ENCODE measurements at places on chromosomes 6 and 20.

- no peak for DNase-seq
Measured at GRCh38 chr6:28400122-28400451, 540 bp upstream of the ZSCAN12 start.

- DNase-seq: peak; percentile 60
Measured at GRCh38 chr20:43767686-43768474, 41.1 kb upstream of the GTSF1L start.

DNA sequence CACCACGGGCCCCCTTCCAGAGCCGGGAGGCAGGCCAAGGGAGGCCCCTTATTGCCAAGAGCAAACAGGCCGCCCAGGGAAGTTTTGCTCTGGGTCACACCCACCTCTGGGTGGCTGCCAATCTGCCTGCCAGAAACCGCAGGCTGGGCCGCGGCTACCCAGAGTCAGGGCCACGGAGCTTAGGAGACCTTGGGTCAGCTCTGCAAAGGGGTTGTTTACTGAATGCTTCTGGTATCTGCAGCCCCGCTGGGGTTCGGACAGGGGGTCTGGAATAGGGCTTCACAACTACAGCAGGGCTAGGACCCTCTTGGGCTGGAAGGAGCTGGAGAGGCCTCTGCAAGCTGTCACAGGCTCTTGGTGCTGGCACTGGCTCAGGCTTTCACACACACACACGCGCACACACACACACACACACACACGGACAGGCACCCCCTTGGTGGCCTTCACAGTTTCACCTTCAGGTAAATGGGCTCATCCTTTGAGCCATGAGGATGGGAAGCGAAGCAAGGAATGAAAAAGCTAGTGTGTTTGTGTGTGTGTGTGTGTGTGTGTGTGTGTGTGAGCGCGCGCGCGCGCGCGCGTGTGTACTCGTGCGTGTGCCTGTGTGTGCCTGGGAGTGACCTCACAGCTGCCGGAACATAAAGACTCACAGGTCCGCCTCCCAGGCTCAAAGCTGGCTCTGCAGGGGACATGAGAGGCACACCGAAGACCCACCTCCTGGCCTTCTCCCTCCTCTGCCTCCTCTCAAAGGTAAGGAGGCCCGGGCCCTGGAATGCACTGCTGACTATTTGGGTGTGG lies at the start of gene CCN5:
Gene CCN5, plus strand, starts transcription at position 669 of the 798 bp plus-strand sequence. Its CDS starts 22 bp downstream, at position 691.
- DNase-seq: peak; percentile 85

DNA sequence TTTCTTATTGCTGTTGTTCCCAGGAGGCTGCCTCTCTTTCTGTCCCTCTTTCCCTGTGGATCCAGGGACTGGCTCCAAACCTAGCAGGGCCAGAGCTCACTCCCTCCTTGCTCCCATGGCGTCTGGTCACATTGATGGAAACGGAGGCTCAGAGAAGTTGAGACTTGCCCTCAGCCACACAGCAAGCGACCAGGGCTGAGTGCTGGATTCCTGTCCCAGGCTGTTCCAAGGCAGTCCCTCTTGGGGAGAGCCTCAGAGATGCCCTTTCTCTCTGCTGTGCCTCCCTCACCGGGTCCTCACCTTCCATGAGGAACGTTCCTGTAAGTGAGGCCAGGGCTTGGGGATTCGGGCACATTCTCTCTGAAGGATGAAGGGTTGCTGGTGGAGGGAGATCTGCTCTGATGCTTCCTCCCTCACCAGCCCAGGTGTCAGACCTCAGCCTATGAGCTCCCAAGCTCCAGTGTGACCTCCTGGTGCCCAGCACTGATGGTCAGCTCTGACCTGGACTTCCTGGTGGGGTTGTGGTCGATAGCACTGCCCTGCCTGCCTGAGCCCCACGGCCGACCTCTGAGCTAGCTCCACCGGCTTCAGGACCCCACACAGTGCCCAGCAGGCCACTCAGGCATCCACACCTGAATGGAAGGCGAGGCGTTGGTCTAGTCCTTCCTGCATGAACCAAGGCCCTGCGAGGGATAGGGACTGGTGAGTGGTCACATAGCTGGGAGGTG lies 26.8 kb downstream of the SUN5 start:
- DNase-seq: no peak

GRCh38 chr6:73030791-73031782 lies 194.2 kb downstream of the KHDC1L start:
- no peak for DNase-seq

DNA sequence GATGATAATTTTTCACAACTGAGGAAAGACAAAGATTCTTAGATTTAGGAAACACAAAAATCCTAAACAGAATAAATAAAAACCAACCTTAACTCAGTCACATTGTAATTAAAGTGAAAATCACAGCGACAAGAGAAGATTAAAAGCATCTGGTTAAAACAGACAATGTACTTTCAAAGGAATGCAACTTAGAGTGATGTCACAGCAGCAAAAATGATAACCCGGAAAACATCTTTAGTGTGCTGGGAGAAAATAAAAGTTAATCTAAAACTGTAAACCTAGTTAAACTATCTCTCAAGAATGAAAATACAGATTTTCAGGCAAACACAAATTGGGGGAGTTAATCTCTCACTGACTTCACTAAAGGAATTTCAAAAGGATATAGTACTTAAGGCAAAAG lies 76.8 kb upstream of the OGFRL1 start:
- no peak for DNase-seq

- DNase-seq: no peak
Measured at GRCh38 chr20:47295921-47296426, 60.5 kb downstream of the ZMYND8 start.

- no peak for DNase-seq
Measured at GRCh38 chr6:45445364-45445748, 67.6 kb upstream of the SUPT3H start.

- DNase-seq: peak; percentile 7
Measured at GRCh38 chr6:51472745-51473487, 614.5 kb downstream of the PKHD1 start.

DNA sequence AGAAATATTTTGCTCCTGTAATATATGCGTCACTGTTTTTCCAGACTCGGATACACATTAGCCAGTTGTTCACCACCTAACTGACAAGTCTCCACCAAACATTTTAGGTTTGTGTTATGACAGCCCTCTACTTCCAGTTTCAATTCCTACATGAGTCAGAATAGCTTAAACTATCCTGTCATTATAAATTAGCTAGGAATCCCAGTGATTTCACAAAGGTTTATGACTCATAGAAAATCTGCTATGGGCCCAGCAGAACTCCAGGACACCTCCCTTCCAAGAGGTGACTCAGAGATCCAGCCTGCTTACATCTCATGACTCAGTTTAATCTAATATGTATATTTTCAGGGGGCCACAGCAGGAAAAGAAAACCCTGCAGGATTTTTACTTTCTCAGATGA lies 17.4 kb upstream of the PLCB4 start:
- DNase-seq: peak; percentile 89
